Panc1 (cell line): ENCODE measurements at places on chromosomes 6 and 20.
A peak's percentile ranks its signal among the peaks of the same experiment; 100 is the strongest.

GRCh38 chr6:117380298-117380697 lies 45.4 kb downstream of the ROS1 start:
- DNase-seq = no peak

DNA sequence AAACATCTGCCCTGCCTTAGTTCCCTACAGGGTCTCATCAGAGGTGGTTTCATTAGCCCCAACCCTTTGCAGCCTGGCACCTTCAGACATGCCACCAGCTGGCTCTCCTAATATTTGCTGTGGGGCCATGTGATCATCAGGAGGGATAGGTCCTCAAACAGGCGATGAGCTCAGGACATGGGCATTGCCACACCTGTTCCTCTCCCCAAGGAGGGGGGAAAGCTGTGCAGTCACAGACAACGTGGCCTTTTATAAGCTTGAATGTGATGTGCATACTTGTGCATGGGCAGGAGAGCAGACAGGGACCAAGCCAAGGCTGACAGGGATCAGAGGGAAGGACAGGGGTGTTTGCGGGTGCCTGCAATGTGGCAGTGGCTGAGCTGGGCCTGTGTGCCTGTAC lies 78.8 kb upstream of the ZNFX1 start:
- no peak for DNase-seq

GRCh38 chr6:160227038-160227768 lies 31.4 kb downstream of the SLC22A2 start:
- no peak for DNase-seq

DNA sequence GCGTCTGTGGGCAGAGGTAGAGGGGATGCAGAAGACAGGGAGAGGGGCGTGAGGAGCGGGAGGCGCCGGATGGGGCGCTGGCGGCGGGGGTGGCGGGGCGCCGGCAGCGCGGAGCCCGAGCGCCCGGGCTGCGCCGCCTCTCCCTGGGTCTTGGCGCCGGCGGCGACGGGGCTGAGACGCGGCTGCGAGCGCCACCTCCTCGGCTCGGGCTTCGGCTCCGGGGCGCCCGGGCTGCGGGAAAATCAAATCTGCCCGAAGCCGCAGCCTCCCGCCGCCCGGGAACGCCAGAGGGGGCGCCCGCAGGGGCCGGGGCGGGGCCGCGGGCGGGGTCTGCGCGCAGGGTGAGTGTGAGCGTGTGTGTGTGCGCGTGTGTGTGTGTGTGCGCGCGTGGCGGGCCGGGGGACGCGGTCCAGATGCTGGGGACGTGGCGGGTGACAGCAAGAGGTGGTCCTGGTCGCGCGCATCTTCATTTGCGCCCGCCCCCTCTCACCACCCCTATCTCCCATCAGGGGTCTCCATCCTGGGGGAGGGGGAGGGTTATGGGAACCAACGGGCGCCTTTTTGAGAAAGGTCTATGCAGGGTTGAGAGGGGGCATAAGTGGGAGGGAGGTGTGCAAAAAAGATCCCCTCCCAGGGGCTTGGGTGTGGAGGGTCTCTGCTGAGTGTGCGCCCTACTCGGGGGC lies 646 bp upstream of the CPNE5 start:
- no peak for DNase-seq

DNA sequence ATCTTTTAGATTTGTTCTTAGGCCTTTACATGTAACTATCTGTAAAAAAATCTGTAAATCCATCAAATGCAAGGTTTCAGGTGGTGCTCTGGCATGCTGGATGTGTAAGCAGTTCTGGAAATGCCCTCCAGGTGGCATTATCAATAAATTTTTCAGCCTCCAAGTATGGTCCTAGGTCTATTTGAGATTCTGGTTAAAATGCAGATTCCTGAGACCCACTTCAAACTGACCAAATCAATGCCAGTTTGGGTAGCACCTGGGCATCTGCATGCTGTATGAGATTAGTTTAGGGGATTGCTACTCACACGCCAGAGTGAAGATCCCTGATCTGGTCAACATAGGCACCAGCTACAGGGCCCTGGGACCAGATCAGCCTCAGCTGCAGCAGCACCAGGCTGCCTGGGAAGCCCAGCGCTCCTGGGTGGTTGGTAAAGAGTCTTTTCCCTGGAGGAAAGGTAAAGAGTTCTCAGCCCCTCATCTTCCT lies 507.3 kb upstream of the CITED2 start:
- peak; percentile 79 for DNase-seq

DNA sequence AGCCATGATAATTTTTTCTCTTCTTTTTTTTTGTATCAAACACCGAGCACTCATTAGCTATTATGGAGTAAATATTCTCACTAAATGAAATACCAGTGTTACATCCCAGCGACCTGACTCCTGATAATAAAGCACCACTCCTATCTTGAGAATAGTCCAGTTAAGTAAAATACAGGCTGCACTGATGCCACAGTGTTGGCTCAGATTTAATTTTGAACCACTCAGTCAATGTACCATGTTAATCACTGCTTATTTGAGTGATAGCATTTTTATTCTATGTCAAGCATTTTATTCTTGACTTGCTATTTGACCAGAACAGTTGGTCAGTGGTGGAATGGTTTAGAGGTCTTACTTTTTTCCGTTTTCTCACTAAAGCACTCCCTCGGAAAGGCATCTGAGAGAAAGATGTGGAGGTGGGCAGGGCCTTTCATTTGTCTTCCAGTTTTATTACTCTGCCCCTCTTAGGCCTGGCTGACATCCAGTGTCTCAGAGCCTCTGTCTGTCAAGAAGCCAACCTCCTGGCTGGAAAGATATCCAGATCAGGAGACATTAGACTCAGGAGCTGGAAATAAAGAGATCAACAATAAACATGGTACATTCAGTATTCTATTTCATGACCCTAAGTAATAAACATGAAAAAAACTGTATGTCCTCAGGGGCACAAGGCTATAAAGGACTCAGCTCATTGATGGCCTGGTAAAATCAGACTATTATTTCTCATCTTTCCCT lies 457.8 kb downstream of the EPM2A start:
- DNase-seq = no peak

GRCh38 chr6:65728879-65729479 lies 22.0 kb upstream of the EYS start:
- no peak for DNase-seq

GRCh38 chr6:13101985-13102384 lies 226.4 kb downstream of the TBC1D7 start:
- no peak for DNase-seq

- DNase-seq = no peak
These were observed 27.6 kb downstream of the TFAP2B start for GRCh38 chr6:50846144-50846851.

GRCh38 chr6:32244270-32244669 lies 20.4 kb upstream of the NOTCH4 start:
- DNase-seq = no peak

- DNase-seq = no peak
These were observed 49.3 kb downstream of the PHIP start for GRCh38 chr6:79028641-79029314.

GRCh38 chr6:145733810-145734209 lies 1.5 kb downstream of the EPM2A start:
- DNase-seq = no peak

DNA sequence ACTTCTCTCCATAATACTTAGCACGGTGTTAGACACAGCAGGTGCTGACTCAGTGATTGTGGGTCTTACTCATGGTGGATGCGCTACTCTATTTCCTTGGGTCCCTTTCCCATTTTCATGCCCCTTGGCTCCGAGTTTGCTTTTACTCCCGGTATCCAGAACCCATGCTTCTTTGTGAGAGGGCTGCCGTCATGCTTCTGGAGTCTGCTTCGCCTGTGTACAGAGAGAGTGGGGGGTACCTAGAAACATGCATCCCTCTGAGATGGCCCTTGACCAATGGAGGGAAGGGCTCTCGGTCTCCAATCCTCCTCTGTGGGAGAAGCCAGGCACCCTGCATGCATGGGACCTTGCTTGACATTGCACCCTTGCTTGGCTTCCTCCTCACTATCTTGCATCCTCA lies 160.4 kb downstream of the NRN1 start:
- no peak for DNase-seq

GRCh38 chr6:93550551-93551276 lies 131.4 kb upstream of the EPHA7 start:
- DNase-seq = no peak

DNA sequence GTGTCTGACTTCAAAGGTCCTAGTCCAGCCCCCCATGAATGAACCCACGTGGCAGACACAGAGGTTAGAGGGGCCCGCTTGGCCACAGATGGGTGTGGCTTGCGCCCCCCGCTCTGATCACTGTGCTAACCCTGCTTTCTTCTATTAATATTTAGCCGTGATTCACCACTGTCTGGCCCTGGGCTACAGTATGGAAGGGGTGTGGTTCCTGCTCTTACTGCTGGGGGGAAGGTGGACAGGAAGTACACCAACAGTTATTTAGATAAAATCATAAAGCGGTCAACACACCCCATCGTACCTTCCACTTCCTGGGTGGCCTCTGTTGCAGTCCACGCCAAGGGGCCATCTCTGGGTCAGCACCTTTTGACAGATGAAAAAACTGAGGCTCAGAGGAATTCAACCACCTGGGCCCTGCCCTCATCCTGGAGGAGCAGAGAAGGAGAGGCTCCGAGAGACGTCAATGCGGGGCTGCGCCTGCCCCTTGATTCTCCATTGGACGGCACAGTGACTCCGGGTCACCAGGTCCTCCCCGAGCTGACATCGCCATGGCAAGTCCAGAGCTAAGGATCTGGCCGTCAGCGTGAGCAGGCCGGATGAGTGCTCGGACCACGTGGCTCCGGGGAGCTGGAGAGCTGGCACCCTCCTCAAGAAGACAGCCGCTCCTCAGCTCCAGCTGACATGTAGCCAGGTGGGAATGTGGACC lies 206.3 kb downstream of the PREX1 start:
- DNase-seq = no peak

DNA sequence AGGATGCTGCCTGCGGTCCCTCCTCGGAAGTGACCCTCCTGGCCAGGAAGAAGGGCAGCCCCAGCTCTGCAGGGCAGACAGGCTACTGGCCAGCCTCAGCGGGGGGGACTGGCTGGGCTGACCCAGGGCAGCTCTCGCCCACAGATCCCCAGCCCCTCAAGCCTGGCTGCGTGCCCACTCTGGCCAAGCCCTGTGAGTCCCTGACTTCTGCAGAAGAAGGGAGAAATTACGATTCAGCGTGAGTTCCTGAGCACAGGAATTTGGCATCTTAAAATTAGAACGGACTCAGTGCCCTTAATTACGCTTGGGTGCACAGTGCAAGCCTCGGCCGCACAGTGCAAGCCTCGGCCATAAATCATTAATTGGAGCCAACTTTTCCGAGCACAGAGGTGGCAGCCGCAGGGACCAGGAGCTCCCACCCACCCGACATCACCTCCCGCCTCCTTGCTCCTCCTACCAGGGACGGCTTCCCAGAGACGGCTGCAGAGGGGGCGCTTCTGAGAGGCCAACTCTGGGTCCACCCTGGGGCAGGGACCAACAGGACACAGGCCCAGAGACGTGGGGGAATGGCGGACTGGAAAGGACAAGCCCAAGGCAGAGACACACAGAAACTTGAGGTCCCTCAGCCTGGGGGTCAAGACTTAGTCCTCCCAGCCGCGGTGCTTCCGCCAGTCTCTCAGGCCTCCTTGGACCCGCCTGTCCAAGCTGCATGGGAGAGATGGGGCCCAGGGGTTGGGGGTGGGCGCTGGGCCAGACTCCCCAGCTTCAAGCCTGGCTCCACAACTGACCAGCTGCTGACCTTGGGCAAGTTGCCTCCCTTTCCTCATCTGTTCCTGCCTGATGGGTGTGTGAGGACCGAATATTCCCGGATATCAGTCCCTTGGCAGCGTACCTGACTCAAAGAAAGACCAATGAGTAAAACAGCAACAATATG lies 165.4 kb downstream of the TAF4 start:
- no peak for DNase-seq

DNA sequence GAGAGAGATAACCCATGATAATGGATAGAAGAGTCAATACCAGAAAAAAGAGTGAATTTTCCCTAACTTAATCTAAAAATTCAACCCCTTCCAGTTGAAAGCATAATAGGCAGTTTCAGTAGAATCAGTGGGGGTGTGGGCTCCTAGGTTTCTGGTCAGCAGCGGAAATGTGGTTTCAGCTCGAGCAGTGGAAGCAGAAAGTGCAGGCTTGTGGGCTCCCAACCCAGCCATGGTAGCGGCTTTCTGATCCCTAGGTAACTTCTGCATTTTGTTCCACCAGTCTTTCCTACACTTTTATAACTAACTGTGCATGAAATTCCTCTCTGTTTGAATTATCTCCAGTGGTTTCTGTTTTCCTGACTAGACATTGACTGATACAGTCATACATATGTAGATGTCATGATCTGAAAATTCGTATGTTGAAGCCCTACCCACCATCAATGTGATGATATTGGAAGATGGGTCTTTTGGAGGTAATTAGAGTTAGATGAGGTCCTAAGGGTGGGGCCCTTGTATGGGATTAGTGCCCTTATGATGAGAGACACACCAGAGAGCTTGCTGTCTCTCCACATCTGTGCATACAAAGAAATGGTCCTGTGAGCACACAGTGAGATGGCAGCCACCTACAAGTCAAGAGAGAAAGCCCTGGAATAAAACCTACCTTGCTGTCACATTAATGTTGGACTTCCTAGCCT lies 6.5 kb upstream of the DDO start:
- DNase-seq = no peak

DNA sequence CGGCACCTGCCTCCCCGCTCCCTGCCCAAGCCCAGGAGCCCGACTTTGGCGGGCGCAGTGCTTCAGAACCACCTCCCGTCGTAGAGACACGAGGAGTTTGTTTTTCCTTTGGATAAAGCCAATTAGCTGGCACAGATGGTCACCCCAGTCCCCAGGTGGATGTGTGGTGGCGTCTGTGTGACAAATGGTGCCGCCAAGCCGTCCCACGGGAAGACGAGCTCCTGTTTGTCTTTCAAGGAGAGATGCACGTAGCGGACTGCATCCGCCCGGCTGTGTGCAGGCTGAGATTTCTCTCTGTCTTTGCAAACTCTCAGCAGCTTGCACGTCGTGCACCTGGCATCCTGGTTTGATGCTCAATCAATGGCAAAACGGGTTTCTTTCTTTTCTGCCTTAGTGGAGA lies 16.1 kb upstream of the MRGBP start:
- DNase-seq = no peak

DNA sequence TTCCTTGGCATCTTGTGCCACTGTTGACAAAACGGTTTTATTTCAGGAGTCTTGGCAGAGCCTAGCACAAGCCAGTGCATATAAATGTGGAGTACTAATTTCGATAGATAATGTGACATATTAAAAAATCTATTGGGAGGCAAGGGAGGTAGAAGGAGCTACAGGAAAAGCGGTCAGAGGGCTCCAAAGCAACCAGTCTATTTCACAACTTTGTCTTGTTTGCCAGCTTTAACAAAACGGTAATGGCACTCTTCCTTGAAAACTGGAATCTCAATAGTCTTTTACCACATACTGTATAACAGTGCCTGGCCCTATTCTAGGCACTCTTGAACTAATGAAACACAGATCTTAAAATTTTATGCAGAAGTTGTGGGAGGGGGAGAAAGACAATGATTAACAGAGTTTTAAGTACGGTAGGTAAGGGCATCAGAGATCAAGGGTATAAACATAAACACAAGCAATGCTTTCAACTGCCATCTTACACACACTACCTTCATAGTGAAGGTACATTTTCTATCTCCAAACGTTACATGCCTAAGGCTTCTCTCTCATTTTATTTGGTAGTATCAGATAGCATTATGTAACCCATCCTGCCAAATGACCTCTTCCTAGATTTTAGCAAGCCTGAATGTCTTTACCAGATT lies 33.5 kb upstream of the SYNCRIP start:
- DNase-seq = no peak

GRCh38 chr20:1707588-1708449 lies 50.2 kb upstream of the SIRPG start:
- DNase-seq = no peak

- no peak for DNase-seq
These were observed 13.0 kb upstream of the HLA-DQB1 start for GRCh38 chr6:32679492-32679891.

GRCh38 chr20:36493801-36494114 lies 47.6 kb upstream of the MYL9 start:
- no peak for DNase-seq
